ENCODE measurements at places on chromosomes 16 and 17.
A peak's percentile ranks its signal among the peaks of the same experiment; 100 is the strongest.

DNA sequence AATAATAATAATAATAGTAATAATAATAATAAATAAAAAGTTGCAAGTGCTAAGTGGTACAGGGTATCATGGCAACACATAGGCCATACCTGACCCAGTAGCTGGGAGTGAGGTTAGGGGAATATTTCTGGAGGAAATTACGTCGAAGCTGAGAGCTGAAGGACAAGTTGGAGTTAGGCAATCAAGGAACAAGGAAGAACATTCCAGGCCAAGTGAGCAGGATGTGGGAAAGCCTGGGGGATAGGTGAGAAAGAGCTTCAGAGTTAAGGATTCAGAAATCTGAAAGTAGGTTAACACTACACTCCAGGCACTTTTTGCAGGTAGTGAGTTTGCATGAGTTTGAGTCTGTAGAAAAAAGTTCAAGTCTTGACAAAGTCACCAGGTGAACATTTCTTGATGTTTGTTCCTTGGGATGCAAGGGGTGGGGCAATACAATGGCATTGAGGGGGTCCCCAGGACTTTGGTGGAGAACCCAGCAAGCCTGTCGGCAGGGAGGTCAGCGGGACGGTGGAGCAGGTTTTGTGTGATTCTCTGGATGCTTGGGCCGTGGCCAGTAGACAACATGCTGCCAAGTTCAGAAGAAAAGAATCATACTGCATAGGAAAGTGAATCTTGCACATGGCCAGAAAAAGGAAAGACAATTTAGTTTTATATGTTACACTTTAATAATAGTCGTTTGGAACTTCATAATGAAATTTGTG is 27.7 kb upstream of the MPHOSPH6 start:
- DNase-seq, result no peak

- DNase-seq, result peak; percentile 7
These were observed 4.8 kb upstream of the SHISA9 start for GRCh38 chr16:12896562-12896961.

DNA sequence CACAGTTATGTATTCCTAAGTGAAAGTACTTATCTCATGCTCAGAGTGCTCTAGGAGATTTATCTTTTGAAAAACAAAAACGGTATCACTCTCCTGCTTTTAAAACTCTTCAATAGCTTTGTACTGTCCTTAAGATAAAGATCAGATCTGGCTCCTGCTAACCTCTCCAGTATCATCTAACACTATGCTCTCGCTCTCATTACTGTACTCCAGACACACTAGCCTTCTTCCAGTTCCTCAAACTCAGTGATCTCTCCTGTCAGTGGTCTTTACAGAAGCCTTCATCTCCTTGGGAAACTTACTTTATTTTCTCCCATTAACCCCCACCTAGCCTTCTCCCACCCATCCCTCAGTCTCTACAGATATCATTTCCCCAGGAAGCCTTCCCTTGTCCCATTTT is 10.1 kb downstream of the ULK2 start:
- no peak for DNase-seq

DNA sequence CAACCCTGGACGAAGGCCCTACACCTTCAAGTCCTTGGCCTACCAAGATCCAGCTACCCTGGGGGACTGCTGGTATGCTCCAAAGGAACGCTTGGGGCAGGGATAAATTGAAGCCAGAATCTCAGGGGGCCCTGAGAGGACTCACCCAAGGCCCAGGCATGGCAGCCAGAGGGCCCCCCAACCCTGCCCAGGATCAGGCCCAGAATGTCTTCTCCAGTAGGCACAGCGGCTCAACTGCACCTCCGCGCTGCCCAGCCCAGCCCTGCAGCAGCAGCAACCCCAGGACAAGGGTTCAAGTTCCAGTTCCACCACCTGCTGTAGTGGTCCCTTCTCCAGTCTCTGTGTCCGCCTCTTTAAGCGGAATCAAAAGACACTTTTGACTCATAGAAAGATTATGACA is 2.2 kb downstream of the TFAP4 start:
- no peak for DNase-seq

- DNase-seq, result no peak
These were observed 7.9 kb downstream of the SNAI3 start for GRCh38 chr16:88678224-88678979.

DNA sequence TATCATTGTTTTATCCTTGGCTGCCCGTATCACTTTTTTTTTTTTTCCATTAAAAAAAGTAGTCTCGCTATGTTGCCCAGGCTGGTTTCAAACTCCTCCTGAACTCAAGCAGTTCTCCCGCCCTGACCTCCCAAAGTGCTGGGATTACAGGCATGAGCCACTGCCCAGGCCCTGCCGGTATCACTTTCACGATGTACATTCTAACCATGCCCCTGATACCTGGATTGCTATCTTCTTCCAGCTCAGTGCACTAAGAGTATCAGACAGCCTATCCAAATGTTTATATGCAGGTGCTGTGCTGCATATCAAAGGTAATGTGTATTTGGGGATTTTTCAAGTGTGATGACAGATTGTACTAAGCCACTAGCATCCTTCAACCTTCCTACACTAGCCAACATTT is 14.2 kb downstream of the MOSMO start:
- no peak for DNase-seq

- no peak for DNase-seq
These were observed 71.5 kb downstream of the TNFRSF13B start for GRCh38 chr17:16900288-16900882.

DNA sequence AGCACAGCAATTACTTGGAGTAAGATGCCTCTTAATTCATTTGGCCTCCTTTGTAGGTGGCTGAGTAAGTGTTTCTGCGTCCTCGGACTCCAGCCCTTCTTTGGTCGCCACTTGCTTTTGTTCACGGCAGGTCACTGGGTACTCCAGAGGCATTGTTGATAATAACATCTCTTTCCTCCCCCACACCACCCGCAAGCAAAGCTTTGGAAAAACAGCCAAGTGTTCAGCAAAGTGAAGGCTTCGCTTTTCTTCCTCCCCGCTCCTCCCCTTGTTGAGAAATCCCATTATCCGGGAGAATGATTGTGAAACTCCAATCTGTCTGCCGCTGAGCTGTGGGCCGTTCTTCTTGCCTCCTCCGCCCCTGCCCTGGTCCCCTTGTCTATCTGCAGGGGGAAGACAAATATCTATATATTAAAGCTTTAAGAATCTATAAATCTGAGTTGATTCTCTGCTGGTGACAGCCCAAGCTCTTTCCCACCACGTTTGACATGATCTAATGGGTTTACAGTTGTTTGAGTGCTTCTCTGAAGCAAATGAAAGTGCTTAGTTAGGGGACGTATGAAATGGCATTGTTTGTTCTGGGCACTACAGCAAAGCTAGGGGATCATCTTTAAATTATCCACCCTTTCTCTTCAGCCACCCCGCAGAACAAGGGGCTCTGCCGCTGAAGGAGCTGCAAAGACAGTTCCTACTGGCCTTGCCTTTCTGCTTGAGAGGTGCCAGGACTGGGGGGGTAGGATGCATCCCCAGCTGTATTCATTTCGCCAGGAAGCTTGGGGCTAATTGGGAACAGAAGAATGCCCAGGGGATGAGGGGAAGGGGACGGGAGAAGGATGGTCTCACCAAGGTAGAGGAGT is 167.1 kb downstream of the CCDC182 start:
- DNase-seq, result no peak

DNA sequence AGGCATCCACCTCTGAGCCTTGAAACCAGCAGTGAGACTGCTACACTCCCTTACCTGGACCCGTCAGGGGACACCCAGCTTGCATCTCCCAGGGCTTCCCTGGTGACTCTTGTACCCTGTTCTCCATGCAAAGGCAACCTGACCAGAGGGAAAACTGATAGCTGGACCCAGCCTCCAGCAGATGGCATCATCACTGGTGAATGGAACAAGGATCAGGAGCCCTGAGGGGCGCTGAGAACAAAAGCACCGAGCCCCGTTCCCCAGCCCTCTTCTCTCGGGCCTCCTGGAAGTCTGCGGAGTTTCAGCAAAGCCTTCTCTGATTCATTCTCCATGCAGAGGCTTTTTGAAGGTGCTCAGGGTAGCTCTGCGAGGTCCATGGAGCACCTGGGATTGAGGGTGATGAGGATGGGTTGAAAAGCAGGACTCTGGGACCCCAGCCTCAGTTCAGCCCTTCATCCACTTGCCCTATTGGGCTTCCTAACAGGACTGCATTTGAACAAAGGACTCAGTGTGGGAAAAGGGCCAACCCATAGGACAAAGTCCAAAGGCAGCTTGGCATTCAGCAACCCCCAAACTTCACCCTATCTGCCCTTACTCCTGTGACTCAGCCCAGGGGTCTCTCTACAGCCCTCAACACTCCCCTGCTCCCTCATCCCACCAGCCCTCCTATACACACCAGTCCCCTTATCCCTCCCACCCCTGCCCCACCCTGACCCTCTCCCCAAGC is 45.0 kb upstream of the LHX1 start:
- no peak for DNase-seq

GRCh38 chr17:9958586-9959281 is 53.7 kb upstream of the RCVRN start:
- no peak for DNase-seq

DNA sequence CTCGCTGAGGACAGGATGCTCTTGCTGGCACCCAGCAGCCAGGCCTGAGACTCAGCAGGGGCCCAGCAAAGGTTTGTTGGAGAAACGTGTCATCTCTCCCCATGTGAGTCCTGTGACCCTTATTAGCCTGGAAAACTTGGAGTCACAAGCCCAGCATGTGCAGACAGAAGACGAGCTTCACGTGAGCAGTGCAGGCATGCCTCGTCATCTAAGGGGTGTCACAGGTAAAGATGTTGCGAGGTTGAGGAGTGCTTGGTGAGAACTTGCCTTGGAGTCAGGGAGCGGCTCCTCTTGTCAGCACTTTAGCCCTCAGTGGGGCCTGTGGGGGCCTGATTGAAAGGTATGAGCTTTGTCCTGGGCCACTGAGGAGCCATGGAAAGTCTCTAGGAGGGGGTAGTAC is 2.1 kb upstream of the CTRL start:
- no peak for DNase-seq

DNA sequence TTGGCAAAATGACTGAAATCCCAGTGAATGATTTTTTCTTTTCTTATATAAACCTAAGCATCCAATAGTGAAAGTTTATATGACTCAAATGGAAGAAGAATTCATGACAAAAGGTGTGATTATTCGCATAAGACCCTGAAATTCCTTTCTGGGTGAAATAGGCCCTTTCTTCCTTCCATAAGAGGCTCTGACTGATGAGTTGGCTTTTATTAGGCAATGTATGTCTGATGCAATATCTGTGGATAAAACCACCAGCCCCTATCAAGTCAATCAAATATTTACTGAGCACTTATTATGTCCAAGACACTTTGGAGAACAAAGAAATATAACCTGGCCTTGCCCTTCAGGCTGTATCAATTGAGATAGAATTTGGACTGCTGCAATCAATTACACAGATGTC is 316.6 kb downstream of the CDH13 start:
- DNase-seq, result no peak

Measured in glomerular endothelial cell (primary cell).